ENCODE measurements at places on chromosomes 12 and 14.

GRCh38 chr14:91889477-91890211 is 22.3 kb upstream of the TC2N start:
- no peak for DNase-seq

GRCh38 chr14:103739466-103739792 is 23.8 kb downstream of the ZFYVE21 start:
- no peak for DNase-seq

DNA sequence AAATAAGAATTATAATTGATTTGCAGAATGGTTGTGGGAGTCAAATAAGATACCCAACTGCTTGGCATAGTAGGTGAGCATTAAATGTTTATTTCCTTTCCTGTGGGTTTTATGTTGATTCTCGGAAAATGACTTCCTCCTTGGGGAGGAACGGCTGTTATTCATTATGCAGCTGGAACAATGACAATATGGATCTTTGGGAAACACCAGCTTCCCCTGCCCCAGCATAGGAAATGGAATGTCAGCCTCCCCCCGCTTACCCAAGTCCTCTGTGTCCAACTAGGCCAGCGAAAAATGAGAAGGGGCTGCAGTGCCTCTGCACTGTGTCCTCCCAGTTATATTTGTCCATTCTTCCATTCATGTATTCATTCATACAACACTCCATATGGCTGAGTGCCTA is 11.7 kb upstream of the CCDC177 start:
- DNase-seq: no peak

GRCh38 chr14:68148276-68148675 is 328.7 kb downstream of the RAD51B start:
- no peak for DNase-seq

DNA sequence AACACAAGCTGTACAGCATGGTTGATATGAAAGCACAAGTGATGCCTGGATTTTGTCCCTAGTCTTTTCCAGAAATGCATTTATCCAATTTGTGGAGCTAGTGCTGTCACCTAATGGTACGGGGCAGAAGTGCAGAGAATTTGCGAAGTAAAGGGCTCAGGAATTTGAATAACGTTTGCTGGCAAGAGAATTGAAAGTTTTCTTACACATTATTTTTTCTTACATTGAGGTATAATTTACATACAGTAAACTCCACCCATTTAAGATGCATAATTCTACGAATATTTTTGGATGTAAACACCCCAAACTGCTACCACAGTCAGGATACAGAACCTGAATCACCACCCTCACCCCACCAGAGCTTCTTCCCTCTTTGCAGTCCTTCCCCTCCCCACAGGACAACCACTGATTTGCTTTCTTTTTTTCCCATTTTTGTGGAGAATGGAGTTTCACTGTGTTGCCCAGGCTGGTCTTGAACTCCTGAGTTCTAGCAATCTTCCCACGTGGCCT is 3.5 kb downstream of the AICDA start:
- DNase-seq: peak; percentile 28

DNA sequence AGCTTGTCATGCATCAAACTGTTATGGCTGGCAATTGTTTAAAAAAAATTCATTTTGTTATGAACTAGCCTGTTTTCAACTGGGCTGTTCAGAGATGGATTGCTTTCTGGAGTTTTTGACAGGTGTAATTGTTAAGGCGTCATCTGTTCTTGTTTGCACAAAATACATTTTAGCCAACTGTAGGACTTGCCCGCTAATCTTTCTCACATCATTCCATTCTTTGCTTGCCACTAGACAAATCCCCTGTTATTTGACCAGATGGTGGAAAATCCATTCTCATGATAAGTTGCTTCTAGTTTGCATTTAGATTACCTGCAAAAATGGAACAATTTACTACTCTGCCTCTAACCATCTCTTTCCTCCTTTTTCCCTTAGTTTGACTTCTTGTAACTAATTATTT is 114.3 kb downstream of the NPAS3 start:
- DNase-seq: no peak

GRCh38 chr14:63517354-63517753 is 25.8 kb downstream of the PPP2R5E start:
- no peak for DNase-seq

All from HepG2 (cell line).